ENCODE measurements at places on chromosomes 7 and 10.

GRCh38 chr10:117911684-117912083, 135.1 kb downstream of the RAB11FIP2 start:
- DNase-seq, result no peak

DNA sequence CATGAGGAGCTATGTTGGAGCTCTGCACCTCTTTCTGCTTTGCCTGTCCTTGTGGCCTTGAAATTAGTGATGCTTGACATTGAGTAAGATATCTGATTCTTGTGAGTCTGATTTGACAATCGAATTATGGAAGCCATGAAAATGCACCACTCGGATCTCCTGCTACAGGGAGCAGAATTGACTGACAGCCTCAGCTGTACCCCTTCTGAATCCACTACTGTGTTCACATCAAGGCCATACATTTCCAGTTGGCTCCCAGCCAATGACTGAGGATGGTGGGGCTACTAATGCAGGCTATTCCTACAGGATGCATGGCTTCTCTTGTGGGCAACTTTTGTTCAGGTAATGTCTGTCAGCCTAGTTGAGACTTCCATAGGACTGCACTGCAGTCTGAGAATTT, 321.9 kb downstream of the REEP3 start:
- DNase-seq, result no peak

GRCh38 chr10:5094265-5095205, at the start of gene AKR1C3:
Gene AKR1C3, plus strand, starts transcription at chr10:5094414. Its CDS starts 31 bp downstream, at chr10:5094445.
- DNase-seq, result peak; percentile 38

- DNase-seq, result no peak
Measured at GRCh38 chr7:27946351-27946750, 206.4 kb downstream of the TAX1BP1 start.

DNA sequence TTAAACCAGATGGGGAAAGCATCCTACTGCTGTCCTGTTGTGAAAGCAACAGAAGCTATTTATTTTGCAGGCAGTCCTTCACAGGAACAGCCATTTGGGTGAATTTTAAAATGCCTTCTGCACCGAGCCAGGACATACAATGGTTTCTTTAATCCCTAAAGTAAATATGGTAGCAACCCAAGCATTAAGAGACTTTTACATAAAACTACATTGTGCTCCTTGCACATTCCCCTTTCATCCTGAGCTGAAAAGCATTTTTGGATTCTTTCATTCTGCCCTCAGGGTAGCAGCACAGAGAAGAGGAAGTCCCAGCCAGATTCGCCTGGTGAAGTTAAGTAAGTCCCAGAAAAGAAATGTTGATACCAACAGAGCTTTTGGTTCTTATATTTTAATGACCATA, 84.0 kb upstream of the FAM3C start:
- no peak for DNase-seq

- DNase-seq, result no peak
Measured at GRCh38 chr7:150784120-150784736, 15.9 kb downstream of the TMEM176B start.

- no peak for DNase-seq
Measured at GRCh38 chr10:21281765-21282484, 243.6 kb downstream of the SKIDA1 start.
